ENCODE measurements at places on chromosomes 3 and 15.

GRCh38 chr3:126394977-126395321 lies 240 bp downstream of the CFAP100 start:
- DNase-seq = no peak

DNA sequence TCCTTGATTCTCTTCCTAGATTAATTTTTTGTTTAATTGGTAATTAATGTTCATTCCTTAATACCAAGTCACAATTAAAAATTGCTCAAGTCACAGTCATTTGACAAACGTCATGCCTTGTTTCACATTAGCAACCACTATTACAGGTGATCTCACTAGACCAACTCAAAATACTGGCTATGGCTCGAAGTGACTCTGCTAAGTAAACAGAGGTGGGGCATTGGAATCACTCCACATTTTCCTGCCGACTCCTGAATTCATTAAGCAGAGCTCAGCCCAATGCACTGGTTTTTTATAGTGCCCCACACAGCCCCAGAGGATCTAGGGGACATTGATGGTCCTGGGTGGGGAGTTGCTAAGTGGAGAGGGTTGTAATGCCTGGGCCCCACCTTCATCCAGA lies 201.2 kb upstream of the NSMCE3 start:
- DNase-seq = no peak

- DNase-seq = no peak
These were observed 59.7 kb upstream of the SIAH2 start for GRCh38 chr3:150822636-150823035.

GRCh38 chr3:46065294-46065705 lies 38.0 kb upstream of the XCR1 start:
- DNase-seq = peak; percentile 63

GRCh38 chr3:8959668-8960067 lies 3.6 kb downstream of the RAD18 start:
- DNase-seq = no peak

GRCh38 chr15:57667171-57667849 lies 39.2 kb upstream of the POLR2M start:
- DNase-seq = no peak

DNA sequence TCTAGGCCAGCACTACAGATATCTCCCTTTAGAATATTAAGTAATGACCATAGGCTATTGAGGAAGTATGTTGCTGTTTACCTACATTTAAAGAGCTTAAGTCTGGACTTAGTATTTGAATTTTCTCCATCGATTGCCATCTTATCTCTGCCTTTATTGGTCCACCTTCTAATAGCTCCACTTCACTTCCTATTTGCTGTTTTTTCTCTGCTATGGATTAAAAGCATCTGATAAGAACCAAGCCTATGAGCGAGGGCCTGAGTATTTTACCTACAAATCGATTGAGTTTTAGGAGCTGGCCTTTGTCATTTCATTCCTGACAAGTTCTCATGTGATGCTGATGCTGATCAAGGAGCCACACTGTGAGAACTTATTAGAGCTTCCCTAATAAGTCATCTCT lies 52.6 kb upstream of the AKAP13 start:
- DNase-seq = no peak

GRCh38 chr3:73510334-73510733 lies 114.4 kb downstream of the PDZRN3 start:
- DNase-seq = no peak

DNA sequence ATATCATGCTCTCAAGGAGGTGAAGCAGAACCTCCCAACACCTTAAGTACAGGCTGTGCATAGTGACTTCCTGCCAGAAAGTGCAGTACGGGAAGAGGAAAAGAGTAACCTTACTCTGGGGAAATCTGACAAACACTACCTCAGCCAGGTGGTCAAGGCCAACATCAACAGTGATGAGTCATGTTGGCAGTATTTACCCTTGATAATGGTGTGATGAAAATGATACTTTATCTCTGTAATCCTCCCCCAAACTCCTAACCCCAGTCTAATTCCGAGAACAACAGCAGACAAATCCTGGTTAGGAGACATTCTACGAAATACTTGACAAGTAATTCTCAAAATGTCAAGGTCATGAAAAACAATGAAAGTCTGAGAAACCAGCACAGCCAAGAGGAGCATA lies 26.5 kb downstream of the ANKDD1A start:
- DNase-seq = no peak

DNA sequence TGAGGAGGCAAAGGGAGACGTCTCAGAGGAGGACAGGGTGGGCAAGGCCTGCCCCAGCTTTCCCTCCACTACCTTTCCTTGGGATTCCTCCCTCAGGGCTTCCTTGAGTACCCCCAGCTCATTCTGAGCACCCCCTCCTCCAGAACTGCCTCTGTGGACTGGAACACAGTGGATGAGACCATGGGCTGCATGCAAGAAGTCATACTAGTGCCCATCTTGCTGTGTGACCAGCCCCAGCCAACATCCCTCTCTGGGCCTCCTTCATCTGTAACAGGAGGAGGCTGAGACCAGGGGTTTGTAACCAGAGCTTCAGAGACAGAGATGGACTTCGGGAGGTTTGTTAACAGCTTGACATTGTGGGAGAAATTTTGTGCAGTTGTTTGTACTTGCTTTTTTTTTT lies 25.6 kb downstream of the FEM1B start:
- DNase-seq = no peak

GRCh38 chr15:85005319-85005718 lies 23.7 kb downstream of the PDE8A start:
- DNase-seq = no peak

DNA sequence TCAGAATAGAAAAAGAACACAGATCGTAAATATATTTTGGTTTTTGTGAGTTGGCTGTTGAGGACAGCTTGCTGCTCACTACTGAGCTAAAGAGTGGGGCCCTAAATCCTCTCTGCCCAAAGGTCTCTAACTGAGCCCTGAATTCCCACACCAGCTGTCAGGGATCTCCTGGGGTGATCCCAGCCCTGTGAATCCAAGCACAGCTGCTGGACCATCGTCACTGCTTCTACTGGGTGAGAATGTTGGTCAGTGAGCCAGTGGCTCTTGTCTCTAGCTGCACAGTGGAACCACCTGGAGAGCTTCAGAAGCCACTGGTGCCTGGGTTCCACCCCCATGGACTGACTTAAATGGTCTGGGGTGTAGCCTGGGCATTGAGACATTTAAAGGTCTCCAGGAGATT lies 90.5 kb upstream of the IL12A start:
- no peak for DNase-seq

All from NCI-H2107 (cell line).